ENCODE measurements at places on chromosomes 3 and 15. TPM values are rescaled to one million over a fixed set of nuclear protein-coding genes. Genes with fewer than 3 reads are reported as not detected.

The THUMPD3 gene
- total RNA-seq, result 61.3 TPM

GRCh38 chr15:59148153-59148833 is 43.3 kb downstream of the CCNB2 start:
- no peaks in the 10 kb centered on the region for H3K27me3 ChIP-seq
- peaks cover 26% of the 10 kb centered on the region for H3K36me3 ChIP-seq

DNA sequence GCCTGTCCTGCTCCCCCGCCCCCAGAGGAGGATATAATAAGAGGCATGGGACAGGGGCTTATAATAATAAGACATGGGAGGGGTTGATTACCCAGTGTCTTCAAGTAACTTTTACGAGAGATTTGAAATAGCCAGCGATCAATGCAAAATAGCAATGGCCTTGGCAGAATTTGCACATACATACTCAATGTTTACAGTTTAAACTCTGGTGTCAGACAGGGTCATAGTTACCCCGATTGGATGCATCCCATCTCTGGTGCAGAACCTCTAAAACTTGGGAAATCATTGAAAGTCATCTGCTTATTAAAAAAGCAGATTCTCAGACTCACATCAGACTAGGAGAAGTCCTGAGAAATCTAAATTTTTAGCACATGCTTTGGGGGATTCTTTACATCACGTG is 61.0 kb downstream of the TRAK1 start:
- H3K4me3 ChIP-seq, result no peak overlapping the region
- no peak for DNase-seq
- no peaks in the 10 kb centered on the region for H3K36me3 ChIP-seq
- H3K27ac ChIP-seq, result no peak overlapping the region
- H3K27me3 ChIP-seq, result no peaks in the 10 kb centered on the region
- H3K4me1 ChIP-seq, result peaks cover 26% of the 10 kb centered on the region

DNA sequence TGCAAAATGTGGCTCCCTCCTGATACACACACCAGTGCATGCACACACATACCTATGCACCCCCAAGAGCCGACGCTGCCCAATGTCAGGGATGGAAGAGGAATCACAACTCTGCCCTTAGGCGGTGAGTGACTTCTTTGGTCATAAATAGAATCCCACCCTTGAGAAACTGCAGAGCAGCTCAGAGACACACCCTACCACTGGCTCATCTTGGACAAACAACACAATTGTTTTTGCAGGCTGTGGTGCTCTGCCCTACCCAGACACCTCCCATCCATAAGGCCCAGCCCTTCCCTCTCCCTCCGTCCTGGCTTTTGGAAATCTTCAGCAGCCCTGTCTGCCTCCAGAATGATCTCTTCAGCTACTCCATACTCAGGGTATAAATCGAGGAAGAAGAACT is 73.8 kb upstream of the HRH1 start:
- no peaks in the 10 kb centered on the region for H3K36me3 ChIP-seq
- no peak overlapping the region for H3K27ac ChIP-seq
- no peaks in the 10 kb centered on the region for H3K27me3 ChIP-seq
- H3K4me1 ChIP-seq, result no peaks in the 10 kb centered on the region

The UBR1 gene
- total RNA-seq, result 124 TPM

DNA sequence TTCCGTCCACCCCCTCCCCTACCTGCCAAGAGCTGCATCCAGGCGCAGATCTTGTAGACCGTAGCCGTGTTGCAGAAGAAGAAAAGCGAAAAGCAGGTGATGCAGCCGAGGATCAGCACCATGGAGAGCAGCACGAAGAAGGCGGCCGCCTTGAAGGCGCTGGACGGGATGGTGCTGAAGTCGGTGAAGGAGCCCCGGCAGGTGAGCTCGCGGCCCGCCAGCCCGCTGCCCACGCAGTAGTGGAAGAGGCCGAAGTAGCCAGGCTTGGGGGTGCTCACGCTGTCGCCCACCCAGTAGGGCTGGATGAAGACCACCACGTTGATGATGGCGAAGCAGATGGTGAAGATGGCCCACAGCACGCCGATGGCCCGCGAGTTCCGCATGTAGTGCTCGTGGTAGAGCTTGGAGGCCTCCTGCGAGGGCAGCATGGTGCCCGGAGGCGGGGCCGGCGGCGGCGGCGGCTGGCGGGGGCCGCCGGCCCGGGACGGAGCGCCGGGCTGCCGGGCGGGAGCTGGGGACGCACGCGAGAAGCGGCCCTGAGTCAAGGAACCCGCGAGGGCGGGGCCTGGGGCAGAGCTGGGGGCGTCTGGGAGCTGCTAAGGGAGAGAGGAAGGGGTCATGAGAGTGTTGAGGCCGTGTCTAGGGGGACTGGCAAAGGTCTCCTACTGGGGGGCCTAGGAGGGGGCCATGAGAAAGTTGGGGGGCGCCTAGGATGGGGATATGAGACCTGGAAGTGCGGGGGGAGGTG is 1.2 kb downstream of the LHFPL4 start:
- no peak overlapping the region for H3K4me3 ChIP-seq
- H3K27me3 ChIP-seq, result peaks cover 8% of the 10 kb centered on the region
- H3K4me1 ChIP-seq, result peaks cover 4% of the 10 kb centered on the region

DNA sequence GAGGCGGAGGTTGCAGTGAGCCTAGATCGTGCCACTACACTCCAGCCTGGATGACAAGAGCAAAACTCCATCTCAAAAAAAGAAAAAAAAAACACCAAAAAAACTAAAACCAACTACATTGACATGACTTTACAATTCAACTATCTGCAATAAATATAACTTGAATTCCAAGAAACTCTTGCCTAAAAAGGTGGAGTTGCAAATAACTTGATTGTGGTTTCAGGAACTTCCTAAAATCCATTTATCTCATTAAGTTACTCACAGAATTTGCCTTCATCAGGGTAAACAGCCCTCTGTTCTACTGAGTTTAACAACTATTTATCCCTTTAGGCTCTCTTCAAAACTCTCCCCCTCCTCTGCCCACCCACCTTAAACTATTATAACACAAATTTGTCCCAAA is 2.7 kb upstream of the MAPK6 start:
- no peaks in the 10 kb centered on the region for H3K36me3 ChIP-seq
- DNase-seq, result no peak

Measured in stomach (tissue), 19 donors.